ENCODE measurements at places on chromosomes 11 and 22.

- no peak for DNase-seq
These were observed 120.1 kb upstream of the OR9Q1 start for GRCh38 chr11:57903441-57904123.

DNA sequence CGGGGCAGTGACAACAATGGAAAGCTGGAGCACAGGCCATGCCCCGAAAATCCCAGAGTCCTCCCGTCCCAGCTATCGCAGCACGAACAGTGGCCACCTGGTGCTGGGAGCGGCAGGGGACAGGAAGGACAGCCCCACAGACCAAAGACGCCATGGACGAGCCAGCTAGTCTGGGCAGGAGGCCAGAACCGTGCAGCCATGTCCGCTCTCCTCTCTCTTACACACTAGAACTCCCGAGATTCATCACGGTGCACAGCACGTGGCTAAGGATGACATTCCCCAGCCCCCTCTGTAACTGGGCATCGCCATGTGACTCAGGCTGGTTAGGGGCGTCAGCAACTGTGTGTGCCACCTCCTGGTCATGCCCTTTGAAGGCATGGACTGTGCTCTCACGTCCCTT is 4.6 kb downstream of the CDPF1 start:
- DNase-seq = no peak

DNA sequence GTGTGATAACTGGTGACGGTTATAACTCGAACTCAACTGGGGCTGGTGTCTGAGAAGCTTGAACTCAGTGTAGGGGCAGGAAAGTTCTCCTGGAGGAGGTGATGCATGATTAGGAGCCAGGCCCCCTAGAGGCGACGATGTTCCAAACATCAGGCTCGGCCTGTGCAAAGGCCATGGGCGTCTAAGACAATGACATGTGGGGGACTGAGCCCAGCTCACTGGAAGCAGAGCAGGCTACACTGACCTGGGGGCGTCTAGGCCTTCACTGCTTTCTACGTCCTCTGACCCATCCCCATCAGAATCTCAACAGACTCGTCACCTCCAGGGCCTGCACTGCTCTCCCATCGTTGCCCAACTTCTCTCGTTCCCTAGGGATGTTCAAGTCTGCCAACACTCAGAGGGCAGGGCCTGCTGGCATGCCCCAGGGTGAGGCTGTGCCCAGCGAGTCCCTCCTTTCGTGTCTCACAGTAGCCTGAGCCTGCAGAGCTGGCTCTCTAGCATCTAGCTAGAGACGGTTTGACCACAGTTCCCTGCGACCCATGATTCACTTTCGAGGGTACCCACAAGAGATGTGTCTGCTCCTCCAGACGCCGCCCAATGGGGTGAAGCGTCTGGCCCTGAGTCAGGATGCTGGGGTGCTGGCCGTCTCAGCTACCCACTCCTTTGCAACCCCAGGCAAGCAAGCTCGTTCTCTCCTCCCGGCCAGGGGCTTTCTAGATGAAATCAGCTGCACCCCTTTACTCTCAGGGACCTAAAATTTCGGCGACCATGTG is 1.1 kb upstream of the ATG16L2 start:
- DNase-seq = peak; percentile 53

- DNase-seq = no peak
These were observed 27.9 kb downstream of the SHANK3 start for GRCh38 chr22:50700387-50701075.

DNA sequence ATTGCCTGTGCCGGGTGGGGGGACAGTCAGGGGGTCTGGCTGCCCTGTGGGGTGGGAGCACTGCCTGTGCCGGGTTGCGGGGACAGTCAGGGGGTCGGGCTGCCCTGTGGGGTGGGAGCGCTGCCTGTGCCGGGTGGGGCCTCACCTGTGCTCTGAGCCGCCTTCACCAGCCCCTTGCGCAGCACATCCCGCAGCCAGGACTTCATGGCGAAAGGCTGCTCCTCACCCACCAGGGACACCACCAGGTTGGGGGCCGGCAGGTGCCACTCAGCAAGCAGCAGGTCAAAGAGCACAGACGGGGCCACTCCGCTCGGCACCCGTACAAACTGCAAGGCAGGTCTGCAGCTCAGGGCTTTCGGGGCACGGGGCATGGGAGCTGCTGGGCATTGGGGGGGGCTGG is 21.4 kb downstream of the TSSC4 start:
- no peak for DNase-seq

DNA sequence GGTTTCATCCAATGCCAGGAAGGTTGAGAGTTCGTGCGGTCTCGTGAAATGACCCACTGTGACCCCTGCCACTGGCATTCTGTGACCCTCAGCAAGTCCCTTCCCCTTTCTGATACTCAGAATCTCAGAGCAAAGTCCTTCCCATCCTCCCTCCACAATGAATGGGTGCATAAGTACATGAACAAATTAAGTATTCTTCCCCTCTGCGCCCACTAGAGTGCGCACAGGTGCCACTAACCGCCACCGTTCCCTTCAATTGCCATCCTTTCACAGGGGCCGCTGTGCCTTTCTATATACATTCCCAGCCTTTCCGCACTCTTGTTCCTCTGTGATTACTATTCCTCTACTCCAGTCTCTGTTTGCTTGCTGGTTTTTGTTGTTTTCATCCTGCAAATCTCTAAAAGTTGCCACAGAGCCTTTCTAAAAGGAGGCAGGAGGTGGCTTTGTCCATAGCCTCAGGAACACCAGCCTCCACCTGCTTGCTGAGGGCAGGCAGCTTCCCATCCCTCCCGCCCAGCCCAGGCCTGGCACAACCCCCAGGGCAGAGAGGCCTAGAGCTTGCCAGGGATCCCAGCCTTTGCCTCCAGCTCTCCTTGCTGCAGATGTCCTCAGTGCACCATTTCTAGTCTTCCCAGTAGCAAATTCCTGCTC is 6.7 kb upstream of the AP1B1 start:
- DNase-seq = peak; percentile 71

- DNase-seq = peak; percentile 71
These were observed 262.8 kb upstream of the PLET1 start for GRCh38 chr11:112523477-112523876.

GRCh38 chr11:21537980-21538379 is 654.9 kb upstream of the ANO5 start:
- no peak for DNase-seq

DNA sequence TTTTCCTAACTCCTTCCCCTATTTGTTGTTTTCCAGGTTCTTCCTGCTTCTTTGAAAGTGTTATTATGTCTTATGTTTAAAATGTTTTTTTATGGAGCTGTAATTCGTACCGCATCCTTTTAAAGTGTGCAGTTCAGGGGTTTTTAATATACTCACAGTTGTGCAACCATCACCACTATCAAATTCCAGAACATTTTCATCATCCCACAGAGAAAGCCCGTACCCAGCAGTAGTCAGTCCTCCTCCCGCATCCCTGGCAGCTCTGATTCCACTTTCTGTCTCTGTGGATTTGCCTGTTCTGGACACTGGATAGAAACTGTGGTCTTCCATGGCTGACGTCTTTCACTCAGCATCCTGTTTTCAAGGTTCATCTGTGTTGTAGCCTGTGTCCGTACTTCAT is 73.7 kb downstream of the JAM3 start:
- DNase-seq = no peak

DNA sequence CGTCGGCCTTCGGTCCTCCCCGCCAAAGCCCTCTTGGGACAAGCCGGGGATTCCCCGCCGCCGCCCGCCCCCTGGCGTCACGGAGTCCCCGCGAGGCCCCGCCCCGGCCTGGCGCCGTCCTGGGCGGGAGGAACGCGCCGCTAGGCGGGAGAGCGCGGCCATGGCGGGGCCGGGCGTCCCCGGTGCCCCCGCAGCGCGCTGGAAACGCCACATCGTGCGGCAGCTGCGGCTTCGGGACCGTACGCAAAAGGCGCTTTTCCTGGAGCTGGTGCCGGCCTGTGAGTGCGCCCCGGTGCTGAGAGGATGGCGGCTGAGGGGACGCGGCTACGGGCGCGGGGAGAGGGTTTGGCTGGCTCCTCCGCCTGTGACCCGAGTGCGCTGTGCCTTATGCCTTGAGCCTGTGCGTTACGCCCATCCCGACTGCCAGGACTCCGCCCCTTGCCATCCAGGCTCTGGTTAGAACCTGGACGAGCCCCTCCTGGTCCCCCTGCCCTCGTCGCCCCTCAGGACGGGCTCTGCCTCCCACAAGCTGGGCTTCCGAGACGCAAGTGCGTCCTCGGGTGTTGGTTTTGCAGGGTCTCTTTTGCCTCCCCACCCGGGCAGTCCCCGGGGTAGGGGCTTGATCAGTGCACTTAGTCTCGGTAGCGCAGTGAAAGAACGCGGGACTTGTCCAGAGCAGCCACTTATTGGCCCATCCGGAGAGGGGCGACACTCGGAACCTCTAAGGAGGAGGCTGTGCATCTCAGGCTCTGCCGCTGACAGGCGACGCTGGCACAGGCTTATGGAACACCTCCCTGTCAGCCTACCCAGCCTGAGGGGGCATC is at the start of gene ATG16L2:
Gene ATG16L2, plus strand, starts transcription at position 126 of the 824 bp plus-strand sequence. Its CDS starts 35 bp downstream, at position 161.
- peak; percentile 76 for DNase-seq

DNA sequence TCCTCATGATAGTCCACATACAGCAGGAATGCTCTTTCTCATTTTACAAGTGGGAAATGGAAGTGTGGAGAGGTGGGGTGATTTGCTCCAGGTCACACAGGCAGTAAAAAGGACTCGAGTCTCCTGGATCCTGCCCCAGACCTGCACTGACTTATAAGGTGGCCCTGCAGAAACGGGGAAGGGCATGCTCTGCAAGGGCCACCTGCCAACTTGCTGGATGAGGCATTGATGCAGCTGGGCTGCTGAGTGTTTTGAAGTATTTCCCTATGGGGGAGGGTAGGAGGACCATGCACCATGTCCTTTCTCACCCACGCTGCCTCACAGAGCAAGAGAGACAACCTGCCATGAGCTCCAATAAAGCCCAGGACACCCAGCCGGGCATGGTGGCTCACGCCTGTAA is 36.9 kb downstream of the OR6Q1 start:
- no peak for DNase-seq

DNA sequence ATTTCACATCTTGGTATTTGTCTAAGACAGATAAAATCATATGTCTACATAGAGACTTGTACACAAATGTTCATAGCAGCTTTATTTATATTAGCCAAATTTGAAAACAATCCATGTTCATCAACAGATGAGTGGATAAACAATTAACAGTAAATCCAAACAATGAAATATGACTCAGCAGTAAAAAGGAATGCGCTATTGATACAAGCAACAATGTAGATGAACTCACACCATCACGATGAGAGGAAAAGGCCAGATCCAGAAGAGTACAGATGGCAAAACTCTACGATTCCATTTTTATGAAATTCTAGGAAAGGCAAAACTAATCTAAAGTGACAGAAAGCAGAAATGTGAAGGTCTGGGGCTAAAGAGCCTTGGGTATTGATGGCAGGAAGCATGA is 384.3 kb downstream of the NTM start:
- DNase-seq = no peak

DNA sequence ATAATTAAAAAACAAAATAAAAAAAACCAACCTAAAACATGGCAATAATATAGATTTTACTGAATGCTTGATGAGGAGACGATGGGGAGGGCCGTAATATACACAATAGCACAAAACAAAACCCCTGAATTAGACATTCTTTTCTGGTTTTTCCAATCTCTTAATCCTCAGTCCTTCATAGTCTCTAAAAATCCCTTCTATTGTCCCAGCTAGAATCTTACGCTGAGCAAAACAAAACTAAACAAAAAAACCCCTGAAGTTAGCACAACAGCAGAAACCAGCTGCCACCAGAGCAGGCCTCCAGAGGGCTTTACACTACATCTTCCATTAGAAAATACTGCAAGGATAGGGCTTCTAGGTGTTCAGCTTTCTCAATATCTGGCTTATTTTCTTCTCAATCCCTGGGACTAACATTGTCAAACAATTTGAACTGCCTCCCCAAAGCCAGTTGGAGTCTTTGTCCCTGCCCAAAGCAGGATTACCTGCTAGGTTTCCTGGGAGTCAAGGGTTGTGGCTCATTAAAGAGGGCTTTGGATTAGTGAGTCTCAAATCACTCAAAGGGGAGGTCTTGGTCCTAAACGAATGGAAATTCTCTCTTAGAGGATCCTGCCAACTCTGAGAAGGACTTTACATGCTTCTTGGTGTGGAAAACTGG is 2.1 kb upstream of the RNF26 start:
- DNase-seq = no peak

DNA sequence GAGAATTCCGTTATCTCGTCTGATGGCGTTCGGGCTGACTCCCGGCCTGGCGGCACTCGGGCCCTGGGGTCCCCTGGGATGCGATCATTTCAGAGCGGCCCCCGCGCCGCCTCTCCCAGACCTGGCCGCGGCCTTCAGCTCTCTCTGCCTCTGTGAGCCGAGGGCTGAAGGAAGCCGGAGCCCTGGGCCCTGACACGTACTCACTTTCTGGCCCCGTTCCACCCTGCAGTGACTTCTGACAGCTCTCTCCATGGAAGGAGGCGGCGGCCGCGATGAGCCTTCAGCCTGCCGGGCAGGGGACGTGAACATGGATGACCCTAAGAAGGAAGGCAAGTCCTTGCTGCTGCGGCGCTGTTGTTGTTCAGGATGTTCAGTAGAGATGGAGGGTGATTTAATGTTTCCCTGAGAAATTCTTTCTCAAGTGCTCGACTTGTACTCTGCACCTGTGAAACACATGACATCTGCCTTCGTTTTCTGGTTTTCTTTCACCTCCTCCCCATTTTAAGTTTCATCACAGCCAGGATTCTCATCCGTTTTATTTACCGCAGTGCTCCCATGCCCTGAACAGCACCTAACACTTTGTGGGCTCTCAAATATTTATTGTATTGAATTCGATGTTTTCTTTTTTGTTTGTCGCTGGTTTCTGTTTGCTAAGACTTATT is 612 bp downstream of the GTSE1 start:
- DNase-seq = no peak

DNA sequence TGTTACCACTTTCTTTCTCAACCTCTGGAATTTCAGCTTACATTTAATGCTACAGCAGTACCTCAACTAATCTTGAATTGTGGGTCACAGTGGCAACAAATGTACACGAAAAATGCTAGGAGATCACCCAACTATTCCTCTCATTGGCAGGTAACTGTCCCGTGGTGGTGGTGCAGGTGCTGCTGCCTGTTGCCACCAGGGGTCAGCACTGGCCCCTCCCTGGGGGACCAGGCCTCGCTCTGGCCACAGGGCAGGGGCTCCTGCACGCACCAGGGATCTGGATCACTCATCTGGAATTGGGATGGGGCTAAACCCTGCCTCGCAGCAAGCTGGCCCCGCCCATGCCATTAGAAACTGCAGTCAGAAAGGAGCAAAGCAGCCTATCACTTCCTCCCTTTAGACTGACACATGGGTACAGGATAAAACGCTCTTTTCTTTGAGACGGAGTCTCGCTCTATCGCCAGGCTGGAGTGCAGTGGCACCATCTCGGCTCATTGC is 6.9 kb upstream of the POLDIP3 start:
- peak; percentile 12 for DNase-seq

DNA sequence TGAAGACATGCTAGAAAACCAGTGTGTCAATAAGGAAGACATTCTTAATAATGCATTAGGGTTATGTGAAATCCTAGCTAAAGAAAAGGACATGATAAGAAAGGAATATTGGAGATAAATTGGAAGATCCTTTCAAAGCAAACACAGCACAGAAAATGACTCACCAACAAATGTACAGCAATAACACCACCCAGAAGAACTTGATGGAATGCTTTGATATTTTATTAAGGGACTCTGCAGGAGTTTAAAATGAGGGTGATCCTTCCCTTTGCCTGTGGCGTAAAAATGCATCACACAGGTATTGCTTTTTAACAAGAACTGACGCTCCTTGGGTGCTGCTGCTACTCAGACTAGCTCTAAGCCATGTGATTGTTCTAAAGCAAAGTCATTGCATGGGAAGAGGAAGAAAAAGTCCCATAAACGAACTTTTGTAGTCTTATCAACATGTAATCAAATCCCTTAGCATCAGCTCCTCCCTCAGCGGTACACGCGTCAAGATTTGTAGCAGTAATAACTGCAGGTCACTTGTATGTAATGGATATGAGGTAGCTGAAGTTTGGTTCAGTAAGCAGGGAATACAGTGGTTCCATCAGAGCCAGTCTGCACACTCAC is 48.4 kb upstream of the EED start:
- no peak for DNase-seq
